ENCODE measurements at places on chromosomes 11 and 22.

DNA sequence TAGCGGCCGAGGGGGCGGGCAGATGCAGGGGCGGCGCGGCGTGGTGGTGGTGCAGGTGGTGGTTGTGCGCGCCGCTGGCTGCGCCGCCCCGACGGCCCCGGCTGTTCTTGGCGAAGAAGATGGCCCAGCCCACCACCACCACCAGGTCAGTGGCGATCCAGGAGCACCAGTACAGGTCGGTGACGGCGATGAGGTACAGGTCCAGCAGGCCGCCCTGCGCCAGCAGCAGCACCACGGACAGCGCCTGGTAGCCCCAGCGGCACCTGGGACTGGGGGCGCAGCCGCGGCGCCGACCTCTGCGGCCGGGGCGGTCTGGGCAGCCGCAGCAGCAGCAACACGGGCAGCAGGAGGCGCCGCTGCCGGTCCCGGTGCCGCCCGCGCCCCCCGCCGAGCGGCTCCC, 879 bp downstream of the TMEM121B start:
- H3K27ac ChIP-seq = no peak overlapping the region
- no peak overlapping the region for H3K4me3 ChIP-seq
- H3K4me1 ChIP-seq = peaks cover 8% of the 10 kb centered on the region
- peaks cover 12% of the 10 kb centered on the region for H3K27me3 ChIP-seq
- no peak for DNase-seq

- no peaks in the 10 kb centered on the region for H3K36me3 ChIP-seq
- H3K27ac ChIP-seq = no peak overlapping the region
- DNase-seq = no peak
- no peaks in the 10 kb centered on the region for H3K27me3 ChIP-seq
These were observed 57.5 kb downstream of the CACNA1I start for GRCh38 chr22:39627865-39628562.

DNA sequence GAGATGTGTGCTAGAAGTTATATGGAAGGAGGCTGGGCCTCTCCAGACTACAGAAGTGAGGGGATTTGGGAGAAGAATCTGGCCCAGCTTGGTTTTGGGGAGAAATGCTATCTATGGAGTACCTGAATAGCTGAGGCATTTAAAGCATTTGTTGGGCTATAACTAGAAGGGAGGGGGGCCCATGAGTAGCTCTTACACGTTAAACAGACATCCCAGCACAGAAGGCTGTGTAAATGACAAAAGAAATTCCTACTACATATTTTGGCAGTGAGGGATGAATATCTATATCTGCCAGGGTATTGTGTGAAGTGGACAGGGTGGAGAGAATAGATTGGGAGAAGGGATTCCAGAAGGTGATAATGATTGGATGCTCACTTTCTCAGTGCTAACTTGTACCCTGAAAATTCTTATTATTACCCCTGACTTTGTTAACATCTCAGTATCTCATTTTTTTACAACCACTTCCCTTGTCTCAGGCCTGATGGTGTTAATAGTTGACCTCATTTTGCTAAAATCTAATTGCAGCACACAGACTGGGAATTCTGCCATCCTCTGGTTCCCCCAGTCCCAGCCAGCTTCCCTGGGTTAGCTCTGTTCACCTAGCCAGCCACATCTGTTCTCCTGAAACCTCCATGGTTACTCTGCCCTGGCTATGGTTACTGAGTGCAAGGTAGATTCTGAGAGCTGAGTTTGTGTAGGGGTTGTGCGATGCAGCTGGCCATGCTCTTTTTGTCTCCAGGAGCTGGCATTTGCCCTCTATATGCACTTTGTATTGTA, 28.8 kb upstream of the RRM1 start:
- peaks cover 70% of the 10 kb centered on the region for H3K4me1 ChIP-seq
- peak overlapping the region; percentile 62 for H3K27ac ChIP-seq
- no peak overlapping the region for H3K4me3 ChIP-seq
- no peaks in the 10 kb centered on the region for H3K36me3 ChIP-seq
- no peaks in the 10 kb centered on the region for H3K27me3 ChIP-seq

DNA sequence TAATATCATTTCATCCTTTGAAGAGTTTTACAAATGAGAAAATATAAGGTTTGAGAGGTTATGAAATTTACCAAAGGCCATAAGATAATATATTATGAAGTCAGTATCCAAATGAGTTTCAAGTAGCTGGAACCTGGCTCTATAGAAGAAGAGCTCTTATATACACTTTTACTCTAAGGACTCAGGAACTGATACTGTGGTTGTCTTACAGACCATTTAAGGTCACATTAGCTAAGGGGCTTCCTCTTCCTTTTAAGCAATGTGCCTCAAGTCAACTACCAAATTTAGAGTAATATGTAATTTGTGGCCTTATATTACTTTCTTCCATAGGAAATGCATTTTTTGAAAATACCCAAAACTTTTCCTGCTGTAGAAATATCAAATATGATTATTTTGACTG, 369.3 kb downstream of the DLG2 start:
- no peaks in the 10 kb centered on the region for H3K27me3 ChIP-seq
- no peak overlapping the region for H3K27ac ChIP-seq
- no peaks in the 10 kb centered on the region for H3K36me3 ChIP-seq
- DNase-seq = no peak

DNA sequence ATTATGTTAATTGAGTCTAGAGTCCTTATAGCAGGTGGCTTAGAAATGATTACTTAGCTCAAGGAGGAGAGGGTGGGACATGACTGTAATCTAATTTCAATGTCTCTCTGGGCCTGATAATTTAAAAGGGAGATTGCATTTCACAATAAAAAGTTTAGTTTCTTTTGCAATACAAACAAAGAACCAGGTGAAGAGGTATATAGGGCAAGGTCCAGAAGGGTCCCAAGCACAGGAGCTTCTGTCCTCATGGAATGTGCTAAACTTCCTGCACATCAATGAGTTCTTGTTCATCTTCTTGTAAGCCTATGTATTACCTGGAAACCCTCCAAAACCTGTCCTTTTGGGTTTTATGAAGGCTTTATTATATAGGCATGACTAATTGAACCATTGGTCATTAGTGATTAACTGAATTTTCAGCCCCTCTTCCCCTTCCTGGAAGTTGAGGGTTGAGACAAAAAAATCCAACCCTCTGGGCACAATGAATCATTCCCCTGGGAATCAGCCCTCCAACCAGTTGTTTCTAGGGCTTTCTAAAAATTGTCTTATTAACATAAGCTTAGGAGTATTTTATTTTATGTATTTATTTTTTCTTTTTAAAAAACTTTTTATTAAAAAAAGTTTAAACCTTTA, 37.6 kb downstream of the MS4A2 start:
- H3K27ac ChIP-seq = no peak overlapping the region
- no peaks in the 10 kb centered on the region for H3K27me3 ChIP-seq
- no peak overlapping the region for H3K4me3 ChIP-seq
- no peak for DNase-seq

- H3K27me3 ChIP-seq = no peaks in the 10 kb centered on the region
- no peak for DNase-seq
- H3K4me1 ChIP-seq = no peaks in the 10 kb centered on the region
- H3K27ac ChIP-seq = no peak overlapping the region
- no peak overlapping the region for H3K4me3 ChIP-seq
These were observed 90.8 kb upstream of the CLDN5 start for GRCh38 chr22:19615001-19615461.

DNA sequence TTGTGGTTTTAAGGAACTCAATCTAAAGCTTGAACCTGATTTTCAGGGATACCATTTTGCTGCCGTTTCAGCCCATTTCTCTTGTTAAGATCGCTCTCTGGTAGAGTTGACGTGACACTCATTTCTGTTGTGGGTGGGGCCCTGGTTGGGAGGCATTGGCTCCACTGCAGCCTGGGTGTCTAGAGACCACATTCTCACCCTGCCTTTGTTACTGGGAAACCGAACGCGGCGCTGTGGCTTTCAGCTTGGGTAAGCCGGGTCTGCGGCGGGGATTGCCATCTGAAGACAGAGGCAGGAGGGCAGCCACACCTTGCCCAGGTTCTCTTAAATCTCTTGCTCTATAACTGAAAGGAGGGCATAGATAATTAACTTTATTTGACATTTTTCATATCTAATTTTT, 3.2 kb downstream of the EHF start:
- no peak for DNase-seq
- H3K36me3 ChIP-seq = no peaks in the 10 kb centered on the region
- no peak overlapping the region for H3K27ac ChIP-seq
- no peaks in the 10 kb centered on the region for H3K4me1 ChIP-seq
- H3K27me3 ChIP-seq = no peaks in the 10 kb centered on the region
- no peak overlapping the region for H3K4me3 ChIP-seq

- H3K4me3 ChIP-seq = no peak overlapping the region
- H3K4me1 ChIP-seq = no peaks in the 10 kb centered on the region
- H3K27ac ChIP-seq = no peak overlapping the region
These were observed 100.4 kb downstream of the ARL14EP start for GRCh38 chr11:30423279-30423648.

DNA sequence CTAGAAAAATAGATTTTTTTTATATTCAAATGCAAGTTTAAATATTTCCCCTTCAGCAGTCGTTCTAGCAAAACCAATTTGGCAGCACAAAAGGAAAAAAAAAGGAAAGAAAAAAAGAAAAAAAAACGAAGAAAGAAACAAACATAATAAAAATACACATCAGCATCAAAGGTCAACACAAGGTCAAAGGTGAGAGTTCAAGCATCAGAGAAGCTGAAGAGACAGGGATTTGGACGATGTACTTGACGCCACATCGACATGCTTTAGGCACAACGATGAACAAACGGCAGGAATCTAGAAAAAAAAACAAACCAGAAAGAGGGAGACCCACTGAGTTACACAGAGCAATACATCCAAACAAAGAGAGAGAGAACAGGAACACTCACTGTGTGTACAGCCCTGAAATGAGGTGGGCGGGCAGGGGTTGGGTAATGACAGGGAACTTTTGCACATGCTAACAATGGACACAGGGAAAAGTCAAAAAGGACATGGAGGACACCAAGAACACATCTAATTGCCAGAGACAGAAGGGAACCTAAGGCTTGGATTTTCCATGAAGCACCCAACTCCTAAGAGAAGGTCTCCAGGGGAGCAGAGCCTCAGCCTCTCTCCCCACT, 19.8 kb upstream of the RAPSN start:
- no peak for DNase-seq
- peaks cover 30% of the 10 kb centered on the region for H3K36me3 ChIP-seq
- no peak overlapping the region for H3K4me3 ChIP-seq
- no peaks in the 10 kb centered on the region for H3K27me3 ChIP-seq
- H3K27ac ChIP-seq = no peak overlapping the region

DNA sequence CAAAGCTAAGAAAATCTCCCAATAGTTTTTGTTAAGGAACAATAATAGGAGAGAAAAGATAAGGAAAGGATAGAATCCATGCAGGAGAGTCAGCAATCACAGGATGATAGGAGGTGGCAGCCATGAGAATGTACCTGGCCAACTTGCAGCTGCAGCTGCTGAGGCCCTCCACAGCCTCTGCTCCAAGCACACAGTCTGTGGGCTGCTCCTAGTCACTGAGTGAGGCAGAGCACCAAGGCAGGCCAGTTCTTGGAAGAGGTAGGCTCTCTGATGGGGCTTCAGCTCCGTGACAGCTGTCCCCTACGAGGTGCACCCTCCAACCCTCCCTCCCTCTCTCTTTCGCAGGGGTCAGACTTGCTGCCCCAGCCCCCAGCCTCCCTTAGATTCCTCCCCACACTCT, 5.5 kb upstream of the KCNJ1 start:
- DNase-seq = no peak
- no peak overlapping the region for H3K4me3 ChIP-seq
- H3K36me3 ChIP-seq = no peaks in the 10 kb centered on the region
- H3K4me1 ChIP-seq = no peaks in the 10 kb centered on the region

DNA sequence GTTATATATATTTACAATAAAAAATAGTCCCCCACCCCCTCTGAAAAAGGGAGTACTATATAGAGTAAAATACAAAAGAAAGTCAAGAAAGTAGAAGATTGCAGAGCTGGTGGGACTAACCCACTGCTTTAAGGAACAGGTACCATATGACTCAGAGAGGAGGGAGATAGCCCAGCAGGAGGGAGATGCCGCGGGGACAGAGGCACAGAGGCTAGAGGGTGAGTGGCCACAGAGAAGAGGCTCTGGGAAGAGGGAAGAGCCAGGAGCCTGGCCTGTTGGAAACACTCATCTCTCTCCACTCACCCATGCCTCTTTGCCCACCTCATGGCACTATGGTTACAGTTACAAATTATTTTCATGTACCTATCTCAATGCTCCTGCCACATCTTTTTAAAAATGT, 53.6 kb upstream of the LYVE1 start:
- peaks cover 64% of the 10 kb centered on the region for H3K4me1 ChIP-seq
- peaks cover 26% of the 10 kb centered on the region for H3K36me3 ChIP-seq
- DNase-seq = no peak
- no peak overlapping the region for H3K4me3 ChIP-seq
- H3K27me3 ChIP-seq = no peaks in the 10 kb centered on the region

DNA sequence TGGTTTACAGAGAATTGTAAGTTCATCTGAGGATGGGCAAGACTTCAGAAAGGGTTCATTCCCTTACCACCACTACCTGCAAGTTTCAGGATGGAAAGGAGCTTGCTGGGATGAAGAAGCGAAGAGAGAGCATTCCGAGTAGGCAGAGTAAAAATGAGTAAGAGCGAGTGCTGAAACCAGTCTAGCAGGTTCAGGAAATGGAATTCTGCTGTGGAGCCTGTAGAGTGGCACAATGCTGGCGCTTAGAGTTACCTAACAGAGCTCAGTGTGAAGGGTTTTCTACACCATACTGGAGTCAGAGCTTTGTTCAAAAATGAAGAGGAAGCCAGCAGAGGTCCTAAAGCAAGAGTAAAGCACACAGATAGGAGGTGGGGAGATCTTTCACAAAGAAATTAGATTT, 179.2 kb upstream of the ZC3H12C start:
- DNase-seq = no peak
- H3K36me3 ChIP-seq = no peaks in the 10 kb centered on the region
- H3K4me3 ChIP-seq = no peak overlapping the region
- no peak overlapping the region for H3K27ac ChIP-seq
- H3K27me3 ChIP-seq = no peaks in the 10 kb centered on the region
- peaks cover 17% of the 10 kb centered on the region for H3K4me1 ChIP-seq

DNA sequence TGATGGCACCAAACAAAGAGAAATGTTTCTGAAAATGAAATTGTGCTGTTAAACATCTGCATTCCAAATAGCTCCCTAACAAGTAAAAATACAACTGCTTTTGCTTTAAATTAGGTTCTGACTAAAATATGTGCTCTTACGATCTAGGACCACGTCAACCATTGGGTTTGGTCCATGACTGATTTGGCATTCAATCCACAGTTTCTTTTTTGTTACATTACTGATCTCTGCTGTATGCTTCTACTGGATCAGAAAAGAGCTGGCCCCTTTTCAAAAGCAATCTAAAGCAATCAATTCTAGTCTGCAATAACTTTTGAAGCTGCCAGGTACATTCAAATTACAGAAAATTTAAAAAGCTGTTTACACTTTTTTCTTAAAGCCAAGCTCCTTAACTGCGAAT, 1047.1 kb upstream of the CCDC90B start:
- no peaks in the 10 kb centered on the region for H3K36me3 ChIP-seq
- no peaks in the 10 kb centered on the region for H3K27me3 ChIP-seq
- H3K4me3 ChIP-seq = peak overlapping the region; percentile 40
- no peak overlapping the region for H3K27ac ChIP-seq
- no peak for DNase-seq
- no peaks in the 10 kb centered on the region for H3K4me1 ChIP-seq

- no peaks in the 10 kb centered on the region for H3K27me3 ChIP-seq
- H3K36me3 ChIP-seq = peaks cover 6% of the 10 kb centered on the region
- DNase-seq = no peak
These were observed 411.6 kb downstream of the TBC1D22A start for GRCh38 chr22:47174096-47174495.
